ENCODE measurements at places on chromosomes 5 and 9. TPM values are rescaled to one million over a fixed set of nuclear protein-coding genes. Genes with fewer than 3 reads are reported as not detected.

Gene IFNK
- total RNA-seq, result not detected

Gene ANKRA2
- total RNA-seq, result 19.3 TPM

Gene GABRA1
- total RNA-seq, result not detected

Gene LCN1
- not detected for total RNA-seq

Gene SHB
- 29.6 TPM for total RNA-seq

Gene ARL15
- 10.1 TPM for total RNA-seq

Gene PCA3
- total RNA-seq, result not detected

Gene GCNT1
- 12.4 TPM for total RNA-seq

Gene SPINK13
- not detected for total RNA-seq

Gene MYMK
- not detected for total RNA-seq

Gene FAXDC2
- 0.79 TPM for total RNA-seq

Gene HAPLN1
- not detected for total RNA-seq

Gene PCDHGA9
- total RNA-seq, result 1.3 TPM

Gene SH3GL2
- total RNA-seq, result not detected

Gene MRPL50
- total RNA-seq, result 15.4 TPM

Gene NEURL1B
- total RNA-seq, result 7.6 TPM

Gene ANKRD18A
- 46.0 TPM for total RNA-seq

Gene EFNA5
- total RNA-seq, result 51.2 TPM

Gene ADRB2
- total RNA-seq, result 6.9 TPM

Gene SLC45A2
- not detected for total RNA-seq

Data from MCF 10A (cell line).